ENCODE measurements at places on chromosomes 5 and 9.

- DNase-seq = no peak
Measured at GRCh38 chr5:93280518-93280917, 300.5 kb downstream of the NR2F1-AS1 start.

DNA sequence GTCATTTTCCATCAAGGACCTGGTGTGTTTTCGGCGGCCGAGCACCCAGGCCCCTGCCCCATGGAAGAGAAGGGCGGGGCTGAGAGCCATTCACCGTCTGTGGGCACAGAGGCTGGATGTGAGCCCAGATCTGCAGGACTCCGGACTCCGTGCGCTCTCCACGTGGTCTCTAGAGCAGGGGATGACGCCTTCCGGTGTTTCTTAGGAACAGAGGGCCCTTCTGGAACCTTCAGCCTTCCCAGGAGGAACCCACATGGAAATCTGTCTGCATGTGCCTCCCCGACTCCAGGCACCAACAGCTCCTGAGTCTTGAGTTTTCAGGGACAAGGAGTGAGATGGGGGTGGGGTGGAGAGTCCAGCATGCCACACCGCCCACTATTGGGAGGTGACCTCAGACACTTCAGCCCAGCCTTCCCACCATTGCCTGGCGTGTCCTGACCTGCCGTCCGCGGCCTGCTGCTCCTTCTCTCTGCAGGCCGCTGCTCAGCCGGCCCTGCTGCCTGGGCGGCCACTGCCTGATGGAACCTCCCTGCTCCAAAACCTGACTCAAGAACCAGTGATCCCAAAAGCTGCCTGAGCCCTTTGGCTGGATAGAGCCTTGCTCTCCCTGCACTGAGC lies 2.4 kb upstream of the RXRA start:
- DNase-seq = peak; percentile 30

GRCh38 chr9:132672413-132672690 lies 2.1 kb downstream of the GTF3C4 start:
- DNase-seq = peak; percentile 16

- DNase-seq = no peak
Measured at GRCh38 chr5:10278658-10279279, 28.7 kb downstream of the CCT5 start.

DNA sequence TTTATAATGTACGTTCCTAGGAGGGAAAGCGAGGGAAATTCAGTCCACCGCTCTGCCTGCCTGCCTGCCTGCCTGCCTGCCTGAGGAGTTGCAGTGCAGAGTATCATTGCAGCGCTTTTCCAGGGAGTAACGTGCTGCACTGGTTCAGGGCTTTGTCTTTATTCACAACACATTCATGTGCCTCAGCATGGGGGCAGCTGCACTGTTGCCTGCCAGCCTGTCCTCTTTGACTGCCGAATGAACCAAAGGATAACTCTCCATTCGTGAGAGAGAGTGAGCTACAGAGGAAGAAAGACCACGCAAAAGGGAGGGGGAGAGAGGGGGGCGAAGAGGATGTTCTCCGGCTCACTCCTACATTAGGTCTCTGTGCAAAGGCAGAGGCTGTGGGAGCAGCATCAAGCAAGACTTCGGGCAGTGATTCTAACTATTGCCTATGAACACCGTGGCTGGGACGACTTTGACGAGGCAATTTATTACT lies 791.2 kb downstream of the MAT2B start:
- DNase-seq = no peak

- no peak for DNase-seq
Measured at GRCh38 chr5:54093081-54093492, 217.3 kb downstream of the ARL15 start.

DNA sequence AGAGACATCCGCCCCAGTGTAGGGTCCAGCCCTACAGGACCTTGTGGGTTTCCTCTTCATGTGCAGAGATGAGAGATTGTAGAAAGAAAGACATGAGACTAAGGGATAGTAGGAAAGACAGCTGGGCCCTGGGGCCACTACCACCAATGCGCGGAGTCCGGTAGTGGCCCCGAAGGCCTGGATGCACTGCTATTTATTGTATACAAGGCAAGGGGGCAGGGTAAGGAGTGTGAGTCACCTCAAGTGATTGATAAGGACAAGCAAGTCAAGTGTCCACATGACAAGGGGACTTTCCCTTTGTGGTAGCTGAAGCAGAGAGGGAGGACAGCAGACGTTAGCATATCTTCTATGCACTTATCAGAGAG lies 6.2 kb upstream of the TMEM141 start:
- no peak for DNase-seq

DNA sequence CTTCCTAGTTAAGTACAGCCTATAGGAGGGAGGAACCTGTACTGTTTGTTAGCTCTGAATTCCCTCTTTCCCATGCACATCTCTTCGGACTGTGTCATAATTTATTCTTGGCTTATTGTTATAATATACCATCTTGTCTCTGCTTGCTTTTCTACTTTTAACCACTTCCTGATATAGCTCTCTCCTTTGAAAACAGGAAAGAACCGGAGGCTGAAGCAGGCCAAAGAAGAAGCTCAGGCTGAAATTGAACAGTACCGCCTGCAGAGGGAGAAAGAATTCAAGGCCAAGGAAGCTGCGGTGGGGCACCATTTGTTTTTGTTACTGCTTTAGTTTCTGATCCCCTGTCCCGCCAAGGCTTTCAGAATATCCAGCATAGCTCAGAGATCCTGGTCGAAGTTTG lies 4.8 kb downstream of the ATP6V1G1 start:
- DNase-seq = no peak

DNA sequence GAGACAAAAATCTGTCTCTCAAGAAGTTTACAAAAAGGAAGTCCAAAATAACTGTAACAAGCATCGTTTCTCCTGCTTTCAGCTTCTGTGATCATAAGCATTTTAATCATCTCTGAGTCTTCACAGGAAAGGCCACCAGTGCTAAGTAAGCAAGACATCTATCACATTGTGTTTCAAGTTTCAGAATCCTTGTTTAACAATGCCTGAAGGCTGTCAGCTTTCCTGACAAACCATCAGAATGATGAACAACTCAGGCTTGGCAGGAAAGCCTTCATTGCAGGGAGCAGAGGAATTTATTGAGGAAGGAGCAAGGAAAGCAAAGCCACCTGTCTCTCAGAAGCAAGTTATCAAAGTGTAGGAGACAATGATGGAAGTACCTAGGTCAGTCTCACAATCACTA lies 143.5 kb upstream of the DAPK1 start:
- DNase-seq = no peak

- no peak for DNase-seq
Measured at GRCh38 chr9:125295657-125296056, 34.0 kb downstream of the GAPVD1 start.

DNA sequence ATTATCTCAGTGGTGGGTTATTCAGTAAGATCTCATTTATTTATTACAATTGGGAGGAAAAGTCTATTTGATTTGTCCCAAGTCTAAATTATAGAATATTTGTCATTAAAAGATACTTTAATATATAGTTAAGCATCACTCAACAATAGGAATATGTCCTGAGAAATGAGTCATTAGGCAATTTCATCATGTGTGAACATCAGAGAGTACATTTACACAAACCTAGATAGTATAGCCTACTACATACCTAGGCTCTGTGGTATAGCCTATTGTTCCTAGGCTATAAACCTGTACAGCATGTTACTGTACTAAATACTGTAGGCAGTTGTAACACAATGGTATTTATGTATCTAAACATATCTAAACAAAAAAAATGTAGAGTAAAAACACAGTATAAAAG lies 135.0 kb upstream of the RASA1 start:
- no peak for DNase-seq

- no peak for DNase-seq
Measured at GRCh38 chr5:109006129-109006528, 258.4 kb downstream of the FER start.

DNA sequence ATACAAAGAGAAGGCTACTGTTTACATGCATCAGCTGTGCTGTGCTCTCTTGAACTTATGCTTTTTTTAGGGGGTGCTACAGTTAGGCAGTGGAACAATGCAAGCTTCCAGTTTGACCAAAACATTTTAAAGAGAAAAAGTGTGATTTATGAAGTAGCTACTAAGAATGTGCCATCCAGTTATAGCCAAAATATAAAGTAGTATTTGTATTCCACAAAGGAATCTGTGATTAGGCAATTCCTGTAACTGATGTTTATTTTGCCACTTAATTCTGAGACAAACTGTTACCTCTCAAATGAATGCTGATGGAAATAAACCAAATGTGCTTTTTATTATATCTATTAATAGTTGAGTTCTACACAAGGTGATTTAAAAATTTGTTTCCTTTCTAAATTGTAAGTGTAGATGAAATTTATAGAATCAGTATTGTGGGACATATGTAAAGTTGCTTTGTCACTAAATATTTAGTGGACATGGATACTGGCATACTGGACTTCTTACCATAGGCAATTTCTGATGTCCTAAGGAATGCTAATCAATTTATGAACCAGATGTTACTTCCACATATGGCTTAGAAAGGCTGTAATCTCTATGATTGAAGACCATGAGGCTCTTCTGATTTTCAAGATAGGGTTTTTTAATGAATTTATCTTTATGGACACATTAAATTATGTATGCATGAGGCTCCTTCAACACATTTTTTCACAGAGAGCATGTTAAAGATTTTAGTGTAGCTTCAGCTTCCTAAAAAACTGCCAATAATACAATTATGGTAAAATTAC lies 410.2 kb downstream of the PRR16 start:
- DNase-seq = no peak

- no peak for DNase-seq
Measured at GRCh38 chr5:160348080-160348479, 22.3 kb downstream of the C1QTNF2 start.

DNA sequence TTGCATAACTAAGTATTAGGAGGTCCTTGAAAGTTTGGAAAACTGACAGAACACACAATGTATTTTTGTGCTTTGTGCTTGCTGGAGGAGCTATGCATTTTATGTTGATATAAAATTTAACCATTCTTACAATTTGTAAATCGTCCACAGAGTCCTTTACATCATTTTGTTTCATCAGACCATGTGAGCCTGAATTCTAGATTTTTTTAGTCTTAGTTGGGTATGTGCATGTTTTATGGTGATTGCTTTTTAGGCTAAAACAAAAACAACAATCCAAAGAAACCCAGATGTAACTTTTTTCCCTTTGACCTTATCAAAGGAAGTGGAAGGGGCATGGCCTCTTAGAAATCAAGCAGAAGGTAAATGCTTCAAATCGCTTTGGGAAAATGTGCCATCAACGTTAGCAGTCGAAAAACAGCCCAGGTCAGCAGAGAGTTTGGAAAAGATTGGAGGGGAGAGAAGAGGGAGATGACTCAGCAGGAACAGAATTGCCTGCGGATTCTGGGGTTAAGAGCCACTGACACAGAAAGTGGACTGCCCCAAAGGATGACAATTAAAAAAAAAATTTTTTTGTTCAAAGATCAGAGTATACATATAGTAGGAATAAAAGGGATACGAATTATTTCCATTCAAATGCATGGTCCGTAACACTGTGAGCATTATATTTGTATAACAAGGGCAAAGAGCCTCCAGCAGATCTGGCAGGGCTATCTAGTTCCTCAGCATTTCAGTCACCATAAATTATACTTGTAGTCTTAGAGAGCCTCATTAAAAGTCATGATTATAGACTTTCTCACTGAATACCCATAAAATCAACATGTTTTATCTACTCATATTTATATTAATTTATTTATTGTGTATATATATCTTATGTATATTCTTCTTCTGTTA lies 253.5 kb upstream of the HAPLN1 start:
- DNase-seq = no peak

DNA sequence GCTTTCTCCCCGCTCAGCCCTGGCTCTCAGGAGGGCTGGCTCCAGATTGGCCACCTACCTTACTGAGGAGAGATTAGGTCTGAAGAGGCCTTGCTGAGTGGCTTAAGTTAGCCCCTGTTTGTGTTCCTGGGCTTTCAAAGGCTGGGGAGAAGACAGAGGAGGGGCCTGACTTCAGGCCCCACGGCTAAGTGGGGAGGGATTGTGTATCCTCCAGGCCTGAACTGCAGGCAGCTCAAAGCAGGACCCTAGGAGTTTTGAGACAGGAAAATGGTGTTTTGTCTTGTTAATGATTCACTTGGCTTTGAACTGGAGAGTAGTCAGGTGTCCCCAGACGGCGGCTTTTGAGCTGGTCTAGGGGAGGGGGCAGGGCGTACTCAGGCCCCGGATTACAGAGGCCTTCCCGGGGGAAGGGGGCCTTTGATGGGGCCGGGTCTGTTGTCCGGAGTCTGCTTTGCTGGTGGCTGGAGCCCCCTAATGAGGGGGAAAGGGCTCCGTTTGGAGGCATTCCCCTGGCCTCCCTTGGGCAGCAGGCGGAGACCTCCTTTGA lies 162.0 kb upstream of the SMIM23 start:
- no peak for DNase-seq

GRCh38 chr5:59798862-59799667 lies 94.5 kb downstream of the PDE4D start:
- peak; percentile 54 for DNase-seq

DNA sequence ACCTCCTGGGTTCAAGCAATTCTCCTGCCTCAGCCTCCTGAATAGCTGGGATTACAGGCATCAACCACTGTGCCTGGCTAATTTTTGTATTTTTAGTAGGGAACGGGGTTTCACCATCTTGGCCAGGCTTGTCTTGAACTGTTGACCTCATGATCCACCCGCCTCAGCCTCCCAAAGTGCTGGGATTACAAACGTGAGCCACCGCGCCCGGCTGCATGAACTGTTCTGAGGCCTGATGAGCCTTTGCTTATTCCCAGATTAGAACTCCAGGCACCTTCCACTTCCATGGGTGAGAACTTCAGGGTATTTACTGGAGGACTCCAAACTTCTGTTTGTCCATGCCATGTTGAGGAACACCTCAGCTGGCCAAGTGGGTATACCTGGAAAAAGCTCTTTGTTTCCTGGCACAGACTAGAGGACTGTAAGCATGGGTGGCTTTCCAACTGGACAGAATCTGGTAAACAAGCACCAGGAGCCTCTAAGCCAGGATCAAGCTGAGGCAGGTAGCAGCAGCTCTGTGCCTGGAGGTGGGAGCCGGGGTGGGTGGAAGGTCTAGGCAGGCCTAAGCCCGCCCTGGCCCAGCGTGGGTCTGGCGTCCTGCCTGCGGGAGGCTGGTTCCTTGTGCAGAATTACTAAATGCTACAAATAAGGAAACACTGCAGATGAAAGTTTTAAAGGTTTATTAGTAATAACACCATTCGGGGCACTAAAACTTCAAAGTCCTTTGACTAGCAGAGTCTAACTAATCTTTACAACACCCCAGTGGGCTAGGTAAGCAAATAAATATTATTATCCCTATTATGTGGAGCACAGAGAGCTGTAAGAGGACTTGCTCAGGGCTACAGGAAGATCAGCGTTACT lies 78.4 kb downstream of the SEMA5A start:
- no peak for DNase-seq

DNA sequence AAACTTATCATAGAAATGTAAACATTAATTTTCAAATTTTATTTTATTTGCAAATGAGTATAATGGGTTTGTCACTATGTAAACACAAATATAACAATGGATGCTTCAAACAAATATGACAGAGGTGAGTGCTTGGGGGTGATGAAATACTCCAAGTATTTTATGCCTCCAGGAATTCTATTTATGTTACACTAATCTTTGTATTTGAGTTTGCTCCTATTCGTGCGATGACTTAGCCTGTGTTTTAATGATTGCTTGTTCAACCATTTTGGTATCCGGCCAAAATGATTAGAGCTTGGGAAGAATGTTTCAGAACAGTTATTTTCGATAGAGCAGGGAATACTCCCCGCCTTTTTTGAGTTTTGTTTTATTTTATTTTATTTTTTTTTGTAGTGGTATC lies 5.0 kb downstream of the DMRT2 start:
- DNase-seq = no peak

Data from foreskin fibroblast (primary cell).